ENCODE measurements at places on chromosomes 7 and 10.

DNA sequence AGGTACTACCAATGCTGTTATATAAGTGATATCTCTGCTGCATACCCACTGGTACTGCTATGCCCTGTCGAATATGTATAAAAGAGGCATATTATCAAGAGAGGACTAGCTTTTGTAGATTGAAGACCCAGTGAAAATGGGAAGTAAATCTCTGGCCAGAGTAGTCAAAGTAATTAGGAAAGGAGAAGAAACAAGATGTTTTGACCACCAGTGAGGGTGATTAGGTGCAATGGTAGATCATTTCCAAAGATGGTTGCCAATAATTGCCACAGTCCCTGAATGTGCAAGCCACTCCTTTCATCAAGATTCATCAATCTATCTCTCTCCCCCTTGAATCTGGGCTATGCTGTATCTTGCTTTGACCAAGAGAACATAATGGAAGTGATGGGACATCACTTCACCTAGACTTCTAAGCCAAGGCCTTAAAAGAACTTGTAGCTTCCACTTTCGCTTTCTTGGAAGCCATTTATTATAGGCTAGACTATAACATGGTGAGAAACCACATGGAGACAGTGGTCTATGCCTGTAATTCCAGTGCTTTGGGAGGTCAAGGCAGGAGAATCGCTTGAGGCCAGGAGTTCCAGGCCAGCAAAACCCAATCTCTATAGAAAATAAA, 52.6 kb upstream of the ST8SIA6 start:
- no peak for DNase-seq

DNA sequence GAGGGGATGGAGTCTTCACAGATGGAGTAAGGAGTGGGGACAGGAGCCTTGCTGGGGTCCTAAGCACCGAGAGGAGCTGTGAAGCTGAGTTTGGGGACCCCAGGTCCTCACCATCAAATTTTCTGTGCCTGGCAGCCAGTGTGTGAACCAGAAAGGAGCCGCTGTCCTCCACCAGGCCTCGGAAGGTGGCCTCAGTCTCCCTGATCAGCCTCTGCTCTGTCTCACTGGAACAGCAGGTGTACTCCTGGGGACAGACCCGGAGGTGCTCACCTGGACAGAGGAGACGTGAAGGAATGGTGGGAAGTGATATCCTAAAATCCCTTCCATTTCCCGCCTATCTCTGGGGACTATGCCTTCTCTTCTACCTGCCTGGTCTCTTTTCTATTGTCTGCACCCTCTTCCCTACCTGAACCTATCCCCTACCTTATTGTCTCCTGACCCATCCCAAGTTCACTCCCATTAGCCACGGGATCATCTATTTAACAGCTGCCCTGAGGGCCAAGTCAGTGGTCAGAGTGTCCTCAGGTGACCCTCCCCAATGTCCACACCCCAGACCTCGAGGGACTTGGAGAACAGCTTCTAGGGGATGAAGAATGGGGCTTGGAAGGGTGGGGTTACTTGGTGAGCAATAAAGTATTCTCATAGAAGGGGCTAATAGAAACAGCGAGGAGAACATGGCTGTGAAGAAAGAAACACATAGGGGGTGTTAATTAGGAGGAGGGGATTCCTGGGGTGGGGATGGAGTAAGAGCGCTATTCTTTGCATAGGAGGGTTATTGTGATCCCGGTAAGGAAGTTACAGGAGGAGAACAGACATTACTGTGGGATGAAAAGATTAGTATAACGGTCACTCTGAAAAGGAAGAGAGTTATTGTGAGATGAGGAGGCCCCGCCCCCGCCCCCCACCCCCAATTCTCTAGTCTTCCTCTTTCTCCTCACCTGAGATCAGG, 811 bp downstream of the GPC2 start:
- DNase-seq = no peak

- DNase-seq = no peak
Measured at GRCh38 chr7:137947046-137947445, 54.8 kb downstream of the CREB3L2 start.

DNA sequence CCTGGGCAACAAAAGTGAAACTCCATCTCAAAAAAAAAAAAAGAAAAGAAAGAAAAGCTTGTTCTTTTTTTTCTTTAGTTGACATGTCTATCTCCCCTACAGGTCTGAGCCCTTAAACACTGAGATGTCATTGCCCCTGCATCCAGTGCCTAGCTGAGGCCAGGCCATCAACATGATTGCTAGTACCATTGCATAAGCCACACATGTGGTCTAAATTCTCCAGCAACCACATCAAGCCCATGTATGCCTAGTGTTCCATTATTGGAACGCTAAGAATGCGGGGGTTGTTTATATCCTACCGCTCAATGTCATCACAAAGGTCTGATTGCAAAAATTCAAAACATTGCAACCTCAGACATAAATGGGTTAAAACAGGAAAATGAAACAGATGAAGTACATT, 62.7 kb downstream of the NPTX2 start:
- DNase-seq = no peak

DNA sequence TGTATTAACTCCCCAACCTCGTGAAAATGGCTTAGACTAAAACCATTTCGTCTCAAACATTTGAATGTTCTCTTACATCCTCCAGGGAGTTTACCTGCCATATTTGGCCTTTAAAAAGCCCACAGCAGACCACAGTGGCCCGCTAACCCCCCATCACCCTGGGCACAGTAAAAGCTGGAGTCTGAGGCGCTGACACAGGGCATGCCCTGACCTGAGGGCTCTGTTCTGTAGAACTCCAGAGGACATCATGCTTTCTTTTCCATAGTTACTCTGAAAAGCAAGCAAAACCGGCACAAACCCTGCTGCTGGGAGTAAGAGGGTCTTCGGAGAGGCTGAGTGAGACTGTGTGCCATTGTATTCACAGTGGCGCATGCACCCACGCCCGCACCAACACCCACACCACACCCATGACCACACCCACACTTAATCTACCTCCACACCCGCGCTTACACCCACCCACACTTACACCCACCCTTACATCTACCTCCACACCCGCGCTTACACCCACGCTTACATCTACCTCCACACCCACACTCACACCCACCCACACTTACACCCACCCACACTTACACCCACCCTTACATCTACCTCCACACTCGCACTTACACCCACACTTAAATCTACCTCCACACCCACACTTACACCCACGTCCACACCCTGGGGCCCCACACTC, 32.1 kb downstream of the LRRC27 start:
- peak; percentile 63 for DNase-seq

DNA sequence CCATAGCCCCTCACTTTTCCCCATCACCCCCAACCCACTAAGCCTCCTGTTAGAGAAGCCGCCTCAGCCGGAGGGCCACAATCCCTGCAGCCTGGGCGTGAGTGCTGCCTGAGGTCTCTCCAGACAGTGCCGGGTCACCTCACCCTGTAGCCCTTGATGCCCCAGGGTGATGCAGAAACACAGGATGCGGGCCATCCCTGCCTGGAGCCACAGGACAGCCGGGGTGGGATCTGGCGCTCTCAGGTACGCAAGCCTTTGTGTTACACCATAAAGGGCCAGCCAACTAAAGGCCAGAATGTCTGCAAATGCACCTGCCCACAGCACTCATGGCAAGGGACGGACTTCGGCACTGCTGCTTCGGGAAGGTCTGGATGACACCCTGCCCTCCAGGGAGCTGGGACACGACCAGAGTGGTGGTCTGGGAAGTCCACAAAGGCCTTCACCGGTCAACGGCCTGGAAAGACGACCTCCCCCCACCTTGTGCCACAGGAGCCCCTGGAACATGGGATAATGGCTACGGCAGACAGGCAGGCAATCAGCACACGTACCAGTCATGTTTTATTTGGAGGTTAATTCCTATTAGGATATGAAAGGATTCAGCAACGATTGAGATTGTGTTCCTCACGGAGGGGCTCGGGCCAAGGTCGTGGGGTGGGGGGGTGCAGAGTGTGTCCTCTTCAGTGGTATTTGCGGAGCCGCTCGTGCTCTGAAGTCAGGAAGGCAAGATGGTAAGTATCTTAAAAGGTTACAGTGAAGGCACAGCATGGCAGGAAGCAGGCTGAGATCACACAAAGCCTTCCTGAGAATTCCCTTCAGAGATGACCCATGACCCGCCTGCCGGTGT, 8.1 kb downstream of the ATP5MF start:
- DNase-seq = no peak

- DNase-seq = no peak
Measured at GRCh38 chr7:6271694-6272440, 557 bp downstream of the CYTH3 start.

DNA sequence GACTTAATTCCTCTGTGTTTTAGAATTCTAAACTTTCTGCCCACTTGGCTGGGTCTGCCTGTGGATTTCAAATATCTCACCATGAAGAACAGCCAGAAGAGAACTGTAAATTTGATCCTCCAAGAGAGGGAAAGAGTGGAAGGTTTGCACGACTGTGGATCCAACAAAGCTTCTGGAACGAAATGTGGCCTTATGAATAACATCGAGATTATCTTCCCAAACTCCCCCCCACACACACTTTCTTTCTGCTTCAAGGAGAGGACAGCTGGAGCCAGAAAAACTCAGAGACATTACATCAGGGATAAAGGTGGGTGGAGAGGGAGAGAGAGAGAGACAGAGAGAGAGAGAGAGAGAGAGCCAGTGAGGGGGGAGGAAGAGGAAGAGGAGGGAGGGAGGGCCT, 570.1 kb upstream of the MGMT start:
- DNase-seq = no peak

GRCh38 chr7:107924841-107925504, 34.0 kb downstream of the DLD start:
- DNase-seq = no peak

GRCh38 chr7:751826-752225, 24.7 kb upstream of the PRKAR1B start:
- no peak for DNase-seq
